Hepatic stellate cell (primary cell): ENCODE measurements at places on chromosomes 5 and 9.

DNA sequence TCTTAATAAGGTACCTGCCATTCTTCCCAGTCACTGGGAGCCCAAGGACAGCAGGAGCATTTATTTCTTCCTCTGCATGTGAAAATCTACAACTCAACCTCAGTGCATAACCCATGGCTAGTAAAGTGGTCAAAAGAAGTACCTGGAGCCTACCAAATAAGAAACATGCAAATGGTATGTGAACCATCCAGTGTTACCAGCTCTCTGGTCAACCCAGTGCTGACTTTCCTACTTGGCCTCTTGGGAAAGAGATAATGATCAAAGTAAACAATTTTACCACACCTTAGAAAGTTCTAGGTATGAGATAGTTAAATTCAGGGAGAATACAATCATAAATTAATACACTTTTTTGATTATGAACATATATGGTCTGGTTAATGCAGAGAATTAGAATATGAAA is 325.6 kb downstream of the ENC1 start:
- DNase-seq = no peak

DNA sequence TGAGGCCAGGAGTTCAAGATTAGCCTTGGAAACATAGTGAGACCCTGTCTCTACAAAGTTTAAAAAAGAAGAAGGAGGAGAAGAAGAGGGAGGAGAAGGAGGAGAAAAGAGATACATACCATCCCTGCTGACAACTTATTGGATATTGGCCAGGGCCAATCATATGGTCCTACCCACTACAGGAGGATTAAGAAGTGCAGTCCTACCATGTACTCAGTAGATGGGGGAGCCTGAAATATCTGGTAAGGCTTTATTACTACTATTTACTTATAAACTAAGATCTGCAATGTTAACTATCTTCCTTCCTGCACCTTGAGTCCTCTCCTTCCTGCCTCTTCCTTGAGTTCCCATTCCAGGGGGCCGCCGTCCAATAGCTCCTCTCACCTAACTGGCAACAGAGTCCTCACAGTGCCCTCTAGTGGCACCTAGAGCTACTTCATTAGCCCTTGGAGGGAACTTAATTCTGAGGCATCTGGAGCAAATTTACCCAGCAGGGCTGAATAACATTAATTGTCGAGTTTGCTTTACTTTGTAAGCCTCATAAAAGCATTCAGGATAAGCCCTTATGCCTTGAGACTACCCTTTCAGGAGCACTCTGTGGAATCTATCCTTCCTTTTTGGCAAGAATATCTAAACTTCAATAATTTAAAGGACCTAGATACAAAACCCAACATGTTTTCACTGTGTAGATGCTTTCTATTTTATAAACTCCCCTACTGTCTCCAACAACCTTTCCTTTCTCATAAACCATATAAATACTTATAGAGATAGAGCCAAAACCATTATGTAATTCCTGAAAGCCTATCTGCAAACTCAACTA is 39.1 kb upstream of the RANBP6 start:
- peak; percentile 14 for DNase-seq

DNA sequence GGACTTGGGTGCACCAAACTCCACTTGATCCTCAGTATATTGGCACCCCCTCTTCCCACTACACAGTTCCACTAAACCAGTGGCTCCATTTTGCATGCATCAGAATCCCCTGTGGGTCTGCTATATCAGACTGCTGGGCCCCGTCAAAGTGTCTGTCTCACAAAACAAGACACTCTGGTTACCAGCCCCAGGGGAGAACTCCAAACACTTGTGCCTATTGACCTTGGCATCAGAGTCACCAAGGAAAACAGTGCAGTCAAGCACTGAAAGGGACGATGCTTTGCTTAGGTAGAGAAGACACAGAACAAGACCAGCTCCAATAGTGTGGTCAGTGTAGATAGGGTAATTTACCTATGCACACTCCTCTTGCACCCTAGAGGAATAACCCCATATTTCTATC is 205.8 kb upstream of the RAI14 start:
- DNase-seq = no peak

- DNase-seq = no peak
These were observed 87.2 kb downstream of the RMI1 start for GRCh38 chr9:84067821-84068220.

DNA sequence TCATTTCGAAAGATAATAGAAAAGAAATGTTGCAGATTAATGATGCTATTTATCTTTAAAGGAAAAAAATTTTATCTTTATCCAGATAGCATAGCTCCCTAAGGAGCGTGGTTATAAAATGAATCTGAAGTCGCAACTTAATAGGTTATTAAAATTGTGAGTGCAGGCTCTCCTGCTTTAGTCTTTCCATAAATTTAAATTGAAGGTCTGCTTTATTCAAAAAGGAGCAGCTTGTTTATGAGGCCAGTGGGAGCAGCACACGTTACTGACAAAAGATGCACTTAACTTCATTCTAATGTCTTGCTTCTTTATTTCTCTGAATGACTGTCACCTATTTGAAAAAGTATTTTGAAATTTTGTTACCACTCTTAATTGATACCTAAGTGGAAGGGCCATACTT is 95.0 kb downstream of the ZCCHC7 start:
- no peak for DNase-seq

DNA sequence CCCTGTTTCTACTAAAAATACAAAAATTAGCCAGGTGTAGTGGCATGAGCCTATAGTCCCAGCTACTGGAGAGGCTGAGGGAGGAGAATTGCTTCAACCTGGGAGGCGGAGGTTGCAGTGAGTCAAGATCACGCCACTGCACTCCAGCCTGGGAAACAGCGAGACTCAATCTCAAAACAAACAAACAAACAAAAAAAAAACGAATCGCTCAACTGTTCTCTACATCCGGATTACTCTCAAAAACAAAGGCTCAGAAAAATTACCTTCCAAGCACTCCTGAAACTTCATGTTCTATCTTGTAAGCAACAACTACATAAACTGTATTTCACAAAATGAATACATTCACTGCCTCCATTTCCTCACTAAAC is 14.0 kb downstream of the UBAP2 start:
- no peak for DNase-seq

- DNase-seq = no peak
These were observed 238.6 kb upstream of the TMEM161B start for GRCh38 chr5:88507261-88507660.

- DNase-seq = no peak
These were observed 11.4 kb downstream of the MTAP start for GRCh38 chr9:21813575-21814473.

DNA sequence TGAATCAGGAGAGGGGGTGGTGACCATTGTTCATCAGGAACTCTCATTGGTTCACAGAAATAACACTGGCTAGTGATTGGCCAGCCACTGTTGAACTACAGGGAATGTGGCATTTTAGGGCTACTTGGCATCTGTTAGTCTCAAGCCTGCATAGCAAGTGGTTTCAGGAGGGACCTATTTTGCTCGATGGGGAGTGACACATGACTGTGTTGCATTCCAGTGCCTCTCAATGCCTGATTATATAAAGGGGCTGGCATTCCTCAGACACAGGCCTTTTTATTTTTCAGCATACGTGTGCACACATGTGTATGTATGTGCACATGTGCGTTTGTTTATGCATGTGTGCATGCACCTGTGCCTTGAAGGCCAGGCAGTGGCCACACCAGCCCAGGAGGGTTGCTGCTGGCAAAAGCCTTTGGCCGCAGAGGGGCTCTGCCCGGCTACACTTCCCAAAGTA is 23.2 kb downstream of the FGD3 start:
- DNase-seq = no peak

DNA sequence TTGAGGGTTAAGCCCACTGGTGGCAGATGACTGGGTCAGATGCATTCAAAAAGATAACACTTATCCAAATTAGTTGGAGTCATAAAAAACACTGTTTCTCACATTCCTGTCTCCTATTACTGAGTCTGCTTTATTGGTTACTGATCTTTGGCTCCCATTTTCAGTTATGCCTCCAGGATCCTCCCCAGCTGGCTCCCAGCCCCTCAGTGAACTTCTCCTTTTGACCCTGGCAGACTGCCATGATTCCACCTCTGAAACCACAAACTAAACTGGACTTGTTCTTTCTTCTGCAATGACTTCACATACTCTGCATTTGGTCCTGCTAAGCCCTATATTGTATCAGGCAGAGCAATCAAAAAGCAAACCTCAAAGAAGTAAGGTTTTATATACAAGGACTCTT is 860.8 kb upstream of the DMAC1 start:
- no peak for DNase-seq

DNA sequence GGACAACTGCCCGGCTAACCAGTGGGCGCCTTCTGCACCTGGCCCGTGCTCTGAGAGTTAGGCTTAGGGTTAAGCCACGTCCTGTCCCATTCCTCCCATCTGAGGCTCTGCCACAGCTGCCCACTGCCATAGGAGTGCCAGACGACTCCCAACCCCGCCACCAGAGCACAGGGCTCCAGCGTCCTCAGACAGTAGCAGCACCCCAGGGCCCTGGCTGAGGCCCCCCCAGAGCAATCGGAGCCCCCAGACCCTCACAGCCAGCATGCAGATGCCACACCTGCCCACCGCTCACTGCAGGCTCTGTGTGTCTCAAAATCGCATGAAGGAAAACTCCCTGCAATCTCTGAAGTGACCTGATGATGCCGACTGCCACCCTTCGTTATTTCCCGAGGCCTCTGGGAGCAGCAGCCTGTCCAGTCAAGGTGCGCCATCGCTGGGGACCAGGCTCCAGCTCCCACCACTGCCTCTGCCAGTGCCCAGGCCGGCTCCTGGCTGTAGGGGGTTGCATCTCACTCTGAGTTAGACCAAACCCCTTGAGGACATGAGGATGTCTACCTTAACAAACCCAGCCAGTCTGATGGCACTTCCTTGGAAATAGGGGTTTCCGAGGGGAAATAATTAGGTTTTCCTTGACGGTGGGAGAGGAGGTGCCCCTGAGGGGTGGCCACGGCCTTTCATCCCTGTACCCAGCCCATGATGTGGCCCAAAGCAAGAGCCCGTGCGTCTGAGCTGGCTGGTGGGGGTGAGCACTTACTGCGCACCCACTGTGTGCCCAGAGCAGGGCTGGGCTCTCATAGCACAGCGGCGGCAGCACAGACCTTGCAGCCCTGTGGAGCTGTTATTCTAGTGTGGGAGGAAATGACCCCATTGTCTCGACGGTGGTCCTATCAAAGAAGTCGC is 58.0 kb upstream of the RNF130 start:
- DNase-seq = no peak

- DNase-seq = no peak
These were observed 57.4 kb downstream of the SEMA4D start for GRCh38 chr9:89440548-89440947.

DNA sequence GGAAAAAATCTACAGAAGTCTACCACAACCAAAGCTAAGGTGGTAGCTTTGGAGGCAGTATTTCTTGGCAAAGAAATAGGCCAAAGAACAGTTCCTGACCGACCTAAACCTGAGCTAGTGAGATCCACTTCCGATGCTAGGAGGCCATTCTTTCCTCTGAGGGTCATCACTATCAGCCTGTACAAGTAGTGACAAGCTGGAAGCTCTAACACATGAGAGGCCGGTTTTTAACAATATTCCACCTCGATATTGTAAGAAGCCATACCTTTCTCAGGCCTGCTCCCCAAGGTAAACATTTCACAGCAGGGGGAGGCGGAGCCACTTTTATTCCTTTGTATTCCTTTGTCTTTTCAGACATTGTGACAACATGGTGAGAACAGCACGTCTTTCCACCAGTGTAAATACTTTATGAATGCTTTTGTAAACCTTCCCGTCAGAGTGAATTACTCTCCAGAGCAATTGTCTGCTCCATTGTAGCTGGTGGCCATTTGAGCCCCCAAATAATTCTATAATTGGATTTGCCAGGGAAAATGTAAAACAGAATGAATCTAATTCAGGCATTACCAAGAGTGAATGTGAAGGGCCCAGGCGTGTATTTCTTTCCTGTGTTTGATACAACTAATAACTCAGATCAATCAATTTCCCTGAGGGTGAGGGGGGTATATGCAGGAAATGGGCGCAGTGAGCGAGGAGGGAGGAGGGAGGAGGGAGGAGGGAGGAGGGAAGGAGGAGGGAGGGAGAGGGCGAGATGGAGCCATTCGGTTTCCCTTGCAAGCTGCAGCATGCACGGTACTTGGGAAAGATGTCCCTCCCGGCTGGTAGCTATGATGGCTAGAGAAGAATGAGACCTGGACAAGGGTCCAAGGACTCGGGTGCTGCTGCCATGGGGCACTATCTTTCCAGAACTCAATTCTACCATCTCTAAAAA is 166.6 kb downstream of the CDK5RAP2 start:
- DNase-seq = no peak

GRCh38 chr5:89246864-89247263 is 363.9 kb upstream of the MEF2C start:
- DNase-seq = no peak

DNA sequence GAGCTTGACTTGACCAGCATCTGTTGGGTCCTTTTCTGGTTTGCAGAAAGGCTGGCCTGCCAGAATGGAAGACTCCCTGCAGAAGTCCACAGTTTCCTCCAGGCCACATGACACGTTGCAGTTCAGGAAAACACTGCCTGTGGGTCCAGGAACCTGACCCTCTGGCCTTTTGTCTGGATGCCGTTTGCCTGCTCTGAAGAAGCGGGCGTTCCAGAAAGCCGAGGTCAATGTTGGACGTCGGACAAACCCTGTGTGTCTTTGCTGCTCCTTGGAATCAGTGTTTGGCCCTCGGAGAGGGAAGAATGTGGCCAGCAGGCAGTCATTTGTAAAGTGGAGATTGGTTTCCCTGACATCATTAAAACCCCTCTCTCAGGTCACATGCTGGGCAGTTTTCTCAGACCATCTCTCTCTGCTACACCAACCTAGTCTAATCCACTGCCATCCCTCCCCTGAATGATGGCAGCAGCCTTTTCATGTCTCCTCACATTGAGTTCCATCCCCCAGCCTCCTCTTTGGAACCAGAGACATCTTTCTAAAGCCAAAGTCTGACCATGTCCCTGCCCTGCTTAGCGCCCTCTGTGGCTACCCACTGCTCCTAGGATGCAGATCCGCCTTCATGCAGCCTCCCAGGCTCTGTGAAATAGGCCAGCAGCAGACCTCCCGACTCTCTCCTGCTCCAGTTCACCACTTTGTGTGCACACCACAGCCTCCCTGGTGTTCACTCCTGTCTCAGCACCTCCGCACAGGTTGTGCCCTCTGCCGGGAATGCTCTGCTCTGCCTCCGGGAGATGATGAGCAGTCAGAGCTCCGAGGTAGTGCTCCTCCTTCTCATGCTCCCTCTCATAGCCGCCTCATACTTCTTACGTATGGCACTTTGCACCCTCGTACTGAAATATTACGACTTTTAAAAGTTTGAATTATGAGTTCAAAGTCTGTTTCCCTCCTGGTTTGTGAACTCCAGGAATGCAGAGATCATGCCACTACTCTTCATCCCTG is 75.6 kb downstream of the RALGPS1 start:
- no peak for DNase-seq

GRCh38 chr5:138636398-138636944 is 61.3 kb upstream of the HSPA9 start:
- DNase-seq = no peak

- no peak for DNase-seq
These were observed 12.1 kb downstream of the ZBTB34 start for GRCh38 chr9:126872516-126872915.
